ENCODE measurements at places on chromosomes 12 and 14. TPM values are rescaled to one million over a fixed set of nuclear protein-coding genes. Genes with fewer than 3 reads are reported as not detected.

DNA sequence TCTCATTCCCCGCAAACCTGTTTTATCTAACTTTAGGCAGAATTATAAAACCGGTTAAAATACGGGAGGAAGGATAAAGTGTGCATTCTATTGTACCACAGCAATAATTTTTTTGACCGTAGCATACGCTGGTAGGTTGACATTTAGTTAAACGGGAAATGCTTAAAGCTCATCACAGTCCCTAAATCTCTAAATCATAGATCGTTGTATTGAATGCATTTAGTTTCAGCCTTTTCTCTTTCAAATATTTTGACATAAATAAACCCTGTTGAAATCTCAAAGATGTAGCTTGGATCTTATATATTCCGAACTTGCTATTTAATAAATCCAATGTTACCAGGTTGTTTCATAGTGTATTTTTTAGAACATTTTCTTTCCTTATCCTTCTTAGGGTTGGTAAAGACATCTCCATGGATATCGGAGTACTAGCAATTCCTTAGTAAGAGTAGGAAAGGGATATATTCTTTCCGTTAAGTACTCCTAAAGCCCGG lies 798 bp downstream of the CLEC2B start:
- no peaks in the 10 kb centered on the region for H3K36me3 ChIP-seq
- H3K4me1 ChIP-seq: no peaks in the 10 kb centered on the region
- DNase-seq: no peak
- peak overlapping the region; percentile 84 for H3K27ac ChIP-seq
- no peaks in the 10 kb centered on the region for H3K27me3 ChIP-seq

- H3K4me3 ChIP-seq: no peak overlapping the region
- H3K27me3 ChIP-seq: no peaks in the 10 kb centered on the region
- DNase-seq: no peak
Observed at GRCh38 chr14:68147303-68147702, 327.7 kb downstream of the RAD51B start.

GRCh38 chr12:119868992-119869391 lies 8.1 kb downstream of the CIT start:
- H3K27me3 ChIP-seq: no peaks in the 10 kb centered on the region
- no peak overlapping the region for H3K4me3 ChIP-seq
- peaks cover 2% of the 10 kb centered on the region for H3K36me3 ChIP-seq

DNA sequence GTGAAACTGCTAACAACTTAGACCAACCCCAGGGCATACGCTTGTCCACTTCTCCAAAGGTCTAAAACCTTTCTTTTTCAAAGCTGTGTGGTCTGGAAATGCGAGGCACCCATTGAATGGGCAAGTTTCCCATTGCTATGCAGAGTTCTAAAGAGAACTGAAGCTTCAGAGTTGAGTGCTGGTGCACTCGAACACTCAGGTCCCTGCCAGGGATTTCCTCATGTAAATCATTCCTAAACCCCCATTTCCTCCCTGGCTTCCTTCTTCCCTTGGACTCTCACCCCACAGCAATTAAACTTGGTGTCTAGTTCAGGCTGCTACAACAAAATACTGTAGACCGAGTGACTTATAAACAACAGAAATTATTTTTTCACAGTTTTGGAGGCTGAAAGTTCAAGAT lies 2.2 kb upstream of the PXN start:
- peaks cover 14% of the 10 kb centered on the region for H3K4me1 ChIP-seq
- no peak for DNase-seq
- peaks cover 9% of the 10 kb centered on the region for H3K36me3 ChIP-seq
- peak overlapping the region; percentile 14 for H3K27ac ChIP-seq

DNA sequence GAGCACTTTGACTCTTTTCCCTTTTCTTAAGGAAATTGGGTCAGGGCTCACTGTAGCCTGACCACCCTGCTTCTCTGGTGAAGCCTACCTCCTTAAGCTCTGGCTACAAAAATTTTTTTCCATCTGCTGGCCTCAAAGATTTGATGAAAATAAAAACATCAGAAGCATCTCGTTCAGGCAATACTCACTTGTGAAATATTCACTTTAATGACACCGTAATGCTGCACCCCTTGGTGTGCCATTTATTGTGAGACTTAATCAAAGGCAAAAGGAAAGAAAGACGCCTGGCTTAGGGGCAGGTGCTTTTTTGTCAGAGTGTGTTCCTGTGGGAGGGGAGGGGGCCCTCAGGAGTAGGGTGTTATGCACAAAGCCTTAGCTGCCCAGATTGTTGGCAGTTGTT lies 155.0 kb upstream of the TMPO start:
- no peaks in the 10 kb centered on the region for H3K36me3 ChIP-seq
- H3K4me3 ChIP-seq: no peak overlapping the region
- no peak overlapping the region for H3K27ac ChIP-seq

- H3K27ac ChIP-seq: no peak overlapping the region
- peaks cover 4% of the 10 kb centered on the region for H3K4me1 ChIP-seq
- H3K27me3 ChIP-seq: no peaks in the 10 kb centered on the region
- H3K36me3 ChIP-seq: no peaks in the 10 kb centered on the region
Observed at GRCh38 chr12:109130297-109131153, 14.1 kb downstream of the ACACB start.

GRCh38 chr14:74401504-74402241 lies 24.3 kb downstream of the SYNDIG1L start:
- H3K4me3 ChIP-seq: no peak overlapping the region
- H3K27ac ChIP-seq: no peak overlapping the region
- H3K36me3 ChIP-seq: no peaks in the 10 kb centered on the region
- no peaks in the 10 kb centered on the region for H3K27me3 ChIP-seq
- no peaks in the 10 kb centered on the region for H3K4me1 ChIP-seq

DYNLL1 gene
- total RNA-seq: 482 TPM

DNA sequence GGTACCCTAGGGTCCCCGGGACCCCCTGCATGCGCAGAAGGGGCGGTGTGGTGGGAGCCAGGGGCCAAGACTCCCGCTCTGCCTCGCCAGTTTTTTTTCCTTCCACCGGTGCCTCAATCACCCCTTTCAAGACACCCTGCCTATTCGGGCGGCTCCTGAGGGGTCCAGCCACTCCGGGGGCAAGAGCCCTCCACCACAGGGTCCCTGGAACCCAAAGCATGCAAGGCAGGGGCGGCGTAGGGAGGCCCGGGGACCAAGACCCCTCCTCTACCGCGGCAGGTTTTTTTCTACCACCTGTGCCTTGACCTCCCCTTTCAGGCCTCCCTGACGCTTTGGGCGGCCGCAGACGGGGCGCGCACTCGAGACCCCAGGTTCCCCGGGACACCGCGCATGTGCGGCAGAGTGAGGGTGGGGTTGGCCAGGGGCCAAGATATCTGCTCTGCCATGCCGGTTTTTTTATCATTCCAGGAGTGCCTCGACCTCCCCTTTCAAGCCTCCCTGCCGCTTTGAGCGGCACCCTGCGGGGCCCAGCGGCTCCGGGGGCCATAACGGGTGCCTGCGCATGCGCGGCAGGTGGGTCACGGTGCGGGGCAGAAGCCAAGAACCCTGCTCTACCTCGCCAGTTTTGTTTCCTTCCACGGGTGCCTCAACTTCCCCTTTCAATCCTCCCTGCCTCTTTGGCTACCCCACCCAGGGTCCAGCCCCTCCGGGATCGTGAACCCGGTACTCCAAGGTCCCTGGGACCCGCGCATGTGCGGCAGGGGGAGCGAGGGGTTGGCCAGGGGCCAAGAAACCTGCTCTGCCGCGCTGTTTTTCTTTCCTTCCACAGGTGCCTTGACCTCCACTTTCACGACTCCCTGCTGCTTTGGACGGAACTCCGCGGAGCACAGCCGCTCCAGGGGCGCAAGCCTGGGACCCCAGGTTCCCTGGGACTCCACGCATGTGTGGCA lies 328.1 kb downstream of the ALG10 start:
- H3K27ac ChIP-seq: no peak overlapping the region
- H3K27me3 ChIP-seq: no peaks in the 10 kb centered on the region
- no peak for DNase-seq
- H3K36me3 ChIP-seq: no peaks in the 10 kb centered on the region
- H3K4me3 ChIP-seq: peak overlapping the region; percentile 68

DNA sequence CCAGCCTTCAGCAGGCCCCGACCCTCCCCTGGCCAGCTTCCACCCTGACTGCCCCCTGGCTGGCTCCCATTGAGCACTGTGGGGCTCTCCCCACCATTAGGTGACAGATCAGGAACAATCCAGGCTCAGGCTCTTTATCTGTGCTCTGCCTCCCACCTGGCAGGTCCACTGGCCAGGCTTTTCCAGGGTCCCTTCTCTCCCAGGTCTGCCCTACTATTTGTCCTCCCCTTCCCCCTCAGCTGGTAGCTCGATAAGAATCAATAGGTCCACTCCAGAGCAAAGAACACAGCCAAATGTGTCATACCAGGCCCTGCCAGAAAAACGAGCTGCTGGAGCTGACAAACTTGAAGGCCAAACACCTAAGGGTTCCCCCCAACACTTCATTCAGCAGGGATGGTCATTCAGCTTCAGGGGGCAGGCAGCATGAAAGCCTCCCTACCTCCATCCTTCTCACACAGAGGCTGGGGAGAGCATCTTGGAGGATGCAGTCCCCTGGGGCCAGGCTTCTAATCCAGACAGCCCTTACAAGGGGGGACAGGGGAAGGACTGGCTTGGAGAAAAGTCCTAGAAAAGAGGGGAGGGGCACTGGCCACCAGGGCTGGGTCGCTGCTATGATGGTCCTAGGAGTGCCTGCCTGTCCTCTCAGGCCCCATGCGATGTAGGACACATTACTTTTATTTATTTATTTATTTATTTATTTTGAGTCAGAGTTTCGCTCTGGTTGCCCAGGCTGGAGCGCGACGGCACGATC lies 1.9 kb upstream of the KRT18 start:
- no peak for DNase-seq
- H3K4me1 ChIP-seq: peaks cover 59% of the 10 kb centered on the region
- H3K36me3 ChIP-seq: peaks cover 10% of the 10 kb centered on the region
- H3K4me3 ChIP-seq: peak overlapping the region; percentile 3
- no peaks in the 10 kb centered on the region for H3K27me3 ChIP-seq

OTOGL gene
- total RNA-seq: not detected

DNA sequence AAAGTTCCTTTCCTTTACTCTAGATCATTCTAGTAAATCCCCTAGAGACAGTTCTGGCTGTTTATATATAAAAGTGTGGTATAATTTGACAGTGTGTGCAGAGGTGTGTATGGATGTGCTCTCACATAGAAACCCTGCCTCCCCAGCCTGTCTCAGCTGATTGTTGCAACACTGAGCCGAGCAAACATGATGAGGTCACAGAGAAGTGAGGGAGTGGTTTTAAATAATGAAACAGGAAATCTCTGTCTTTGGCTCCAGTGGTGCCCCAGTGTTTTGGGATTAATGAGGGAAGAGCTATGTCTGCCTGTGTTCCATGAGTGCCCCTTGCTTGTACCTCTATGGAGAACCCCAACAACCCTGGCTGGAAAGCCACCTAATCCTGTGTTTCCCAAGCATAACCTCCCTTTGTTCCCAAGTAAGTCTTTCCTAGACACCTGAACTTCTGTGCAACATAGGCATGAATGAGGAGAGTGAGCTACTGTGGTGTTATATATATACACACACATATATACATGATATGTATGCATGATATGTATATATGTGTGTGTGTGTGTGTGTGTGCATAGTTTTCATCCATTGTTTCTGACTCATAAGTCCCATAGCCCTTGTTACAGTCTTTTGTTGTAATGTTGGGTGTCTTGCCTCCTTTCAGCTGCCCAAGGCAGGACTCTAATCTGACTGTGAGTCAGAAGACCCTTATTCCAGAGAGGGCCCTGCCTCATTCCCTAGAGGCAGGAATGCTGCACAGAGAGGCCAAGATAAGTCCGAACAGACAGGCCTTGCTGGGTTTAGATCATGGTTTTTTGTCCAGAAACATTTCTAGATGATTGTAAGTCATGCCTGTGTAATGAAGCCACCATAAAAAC lies 18.0 kb downstream of the TRAF3 start:
- H3K27ac ChIP-seq: no peak overlapping the region
- no peak overlapping the region for H3K4me3 ChIP-seq
- no peak for DNase-seq
- H3K4me1 ChIP-seq: 0 out of 2 replicates have a peak, but pooled peaks cover 3% of the 10 kb centered on the region
- no peaks in the 10 kb centered on the region for H3K36me3 ChIP-seq

- no peaks in the 10 kb centered on the region for H3K27me3 ChIP-seq
- H3K4me1 ChIP-seq: no peaks in the 10 kb centered on the region
- no peak overlapping the region for H3K27ac ChIP-seq
- DNase-seq: no peak
- H3K4me3 ChIP-seq: no peak overlapping the region
- no peaks in the 10 kb centered on the region for H3K36me3 ChIP-seq
Observed at GRCh38 chr14:25001156-25001555, 48.8 kb downstream of the STXBP6 start.

TSHR gene
- not detected for total RNA-seq

- H3K4me3 ChIP-seq: no peak overlapping the region
- H3K36me3 ChIP-seq: peaks cover 3% of the 10 kb centered on the region
- no peak for DNase-seq
- H3K4me1 ChIP-seq: no peaks in the 10 kb centered on the region
- no peaks in the 10 kb centered on the region for H3K27me3 ChIP-seq
Observed at GRCh38 chr12:106790020-106790419, 15.5 kb downstream of the RIC8B start.

GRCh38 chr14:59028476-59029202 lies 159.8 kb upstream of the DAAM1 start:
- DNase-seq: peak; percentile 56
- H3K4me1 ChIP-seq: no peaks in the 10 kb centered on the region
- H3K36me3 ChIP-seq: no peaks in the 10 kb centered on the region
- H3K27ac ChIP-seq: no peak overlapping the region
- H3K27me3 ChIP-seq: no peaks in the 10 kb centered on the region

FOXG1 gene
- not detected for total RNA-seq

DBX2 gene
- total RNA-seq: not detected

LRRC9 gene
- total RNA-seq: not detected

DNA sequence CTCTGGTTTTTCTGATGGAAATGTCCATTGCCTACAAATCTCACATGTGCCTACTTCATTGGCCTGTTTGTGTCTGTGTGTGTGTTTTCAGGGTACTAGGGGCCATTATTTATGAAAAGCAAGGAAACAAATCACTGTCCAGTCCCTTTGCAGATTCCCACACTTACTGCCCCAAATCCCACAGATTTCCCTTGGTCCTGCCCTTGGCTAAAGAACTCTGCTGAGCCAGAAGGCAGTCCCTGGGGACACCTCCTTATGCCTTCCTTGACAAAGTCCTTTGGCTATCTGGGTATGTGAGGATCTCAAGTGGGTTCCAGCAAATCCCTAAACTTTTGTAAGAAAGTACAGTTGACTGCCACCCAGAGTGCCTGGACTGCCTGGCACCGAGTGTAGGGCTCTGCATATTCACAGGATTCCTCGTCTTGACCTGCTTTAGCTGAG lies 388.1 kb downstream of the BCAT1 start:
- H3K36me3 ChIP-seq: no peaks in the 10 kb centered on the region
- peaks cover 57% of the 10 kb centered on the region for H3K27me3 ChIP-seq
- peaks cover 5% of the 10 kb centered on the region for H3K4me1 ChIP-seq
- H3K4me3 ChIP-seq: peak overlapping the region; percentile 57
- DNase-seq: no peak

SLIRP gene
- 162 TPM for total RNA-seq

- peaks cover 2% of the 10 kb centered on the region for H3K4me1 ChIP-seq
- DNase-seq: no peak
- H3K4me3 ChIP-seq: no peak overlapping the region
- H3K36me3 ChIP-seq: peaks cover 2% of the 10 kb centered on the region
- no peak overlapping the region for H3K27ac ChIP-seq
Observed at GRCh38 chr12:57850854-57851430, 4.4 kb upstream of the CTDSP2 start.
